ENCODE measurements at places on chromosomes 16 and 17. TPM values are rescaled to one million over a fixed set of nuclear protein-coding genes. Genes with fewer than 3 reads are reported as not detected.

The CETP gene
- 8.4 TPM for total RNA-seq

The CCT6B gene
- 3.6 TPM for total RNA-seq

The MYLK3 gene
- total RNA-seq = 2.3 TPM

The EVI2B gene
- total RNA-seq = 8.1 TPM

The ZDHHC1 gene
- total RNA-seq = 14.9 TPM

The LPO gene
- total RNA-seq = not detected

The OTOP2 gene
- total RNA-seq = not detected

The MYO15B gene
- total RNA-seq = 194 TPM

The KRT20 gene
- 0.31 TPM for total RNA-seq

The RASL10B gene
- total RNA-seq = not detected

DNA sequence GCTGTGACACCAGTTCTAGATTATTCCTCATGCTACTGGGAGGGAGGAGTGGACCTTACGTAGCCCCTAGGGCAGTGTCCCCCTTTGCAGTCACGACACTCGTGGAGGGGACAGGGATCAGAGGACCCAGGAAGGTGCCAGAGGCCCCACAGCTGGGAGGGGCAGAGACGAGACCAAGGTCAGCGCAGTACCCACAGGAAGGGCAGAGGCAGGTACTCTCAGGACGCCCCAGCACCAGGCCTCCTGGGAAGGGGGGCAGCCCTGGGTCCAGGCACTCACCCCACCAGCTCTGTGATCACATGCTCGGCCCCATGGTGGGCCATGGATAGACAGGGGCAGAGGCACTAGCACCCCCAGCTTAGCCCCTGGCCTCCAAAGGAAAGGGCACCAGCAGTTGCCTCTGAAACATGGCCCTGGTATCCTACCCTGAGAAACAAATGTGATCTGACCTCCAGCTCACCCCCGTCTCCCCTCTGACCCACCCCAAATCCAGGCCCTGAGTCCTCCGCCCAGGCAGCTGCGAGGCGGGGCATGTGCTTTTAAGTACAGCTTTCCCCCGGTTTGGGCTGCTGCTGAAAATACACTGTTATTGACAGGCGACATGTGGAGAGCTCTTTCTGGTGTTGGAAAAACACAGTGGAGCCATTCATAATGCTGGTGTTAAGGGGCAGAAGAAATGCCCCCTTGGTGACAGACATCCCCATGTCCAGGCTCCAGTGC is 361.9 kb downstream of the C16orf95 start:
- DNase-seq = no peak

GRCh38 chr16:88591577-88592021 is 21.4 kb downstream of the ZC3H18 start:
- DNase-seq = peak; percentile 32

- DNase-seq = no peak
These were observed 9.4 kb downstream of the OR4D2 start for GRCh38 chr17:58176200-58176599.

DNA sequence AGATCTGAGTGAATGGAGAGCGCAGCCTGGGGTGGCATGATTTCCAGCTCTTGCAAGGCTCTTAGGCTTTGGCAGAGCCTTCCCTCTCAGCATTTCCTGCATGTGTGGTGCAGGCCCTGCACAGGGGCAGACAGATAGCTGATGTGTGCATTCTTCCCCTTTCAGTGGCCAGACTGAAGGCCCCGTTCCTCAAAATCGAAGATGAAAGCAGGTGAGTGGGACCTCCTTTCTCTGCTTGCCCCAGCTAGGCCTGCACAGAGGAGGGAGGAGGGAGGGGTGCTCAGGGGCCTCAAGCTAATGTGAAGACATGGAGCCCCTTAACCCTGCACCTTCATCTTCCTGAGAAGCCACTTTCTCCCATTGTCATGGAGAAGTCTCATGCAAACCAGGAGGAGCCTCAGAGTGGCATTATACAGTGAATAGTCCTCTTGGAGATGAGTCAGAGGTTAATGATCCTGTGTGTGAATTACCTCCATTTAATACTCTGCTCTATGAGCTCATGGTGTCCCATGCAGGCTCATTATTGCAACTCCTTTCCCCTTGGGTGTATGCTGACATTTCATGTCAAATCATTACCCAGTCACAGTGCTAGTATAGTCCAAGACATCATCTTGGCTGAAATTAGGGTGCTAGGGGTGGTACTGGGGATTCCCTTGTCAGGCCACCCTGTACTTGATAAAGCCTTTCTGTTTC is 20.4 kb upstream of the ADAM11 start:
- no peak for DNase-seq

DNA sequence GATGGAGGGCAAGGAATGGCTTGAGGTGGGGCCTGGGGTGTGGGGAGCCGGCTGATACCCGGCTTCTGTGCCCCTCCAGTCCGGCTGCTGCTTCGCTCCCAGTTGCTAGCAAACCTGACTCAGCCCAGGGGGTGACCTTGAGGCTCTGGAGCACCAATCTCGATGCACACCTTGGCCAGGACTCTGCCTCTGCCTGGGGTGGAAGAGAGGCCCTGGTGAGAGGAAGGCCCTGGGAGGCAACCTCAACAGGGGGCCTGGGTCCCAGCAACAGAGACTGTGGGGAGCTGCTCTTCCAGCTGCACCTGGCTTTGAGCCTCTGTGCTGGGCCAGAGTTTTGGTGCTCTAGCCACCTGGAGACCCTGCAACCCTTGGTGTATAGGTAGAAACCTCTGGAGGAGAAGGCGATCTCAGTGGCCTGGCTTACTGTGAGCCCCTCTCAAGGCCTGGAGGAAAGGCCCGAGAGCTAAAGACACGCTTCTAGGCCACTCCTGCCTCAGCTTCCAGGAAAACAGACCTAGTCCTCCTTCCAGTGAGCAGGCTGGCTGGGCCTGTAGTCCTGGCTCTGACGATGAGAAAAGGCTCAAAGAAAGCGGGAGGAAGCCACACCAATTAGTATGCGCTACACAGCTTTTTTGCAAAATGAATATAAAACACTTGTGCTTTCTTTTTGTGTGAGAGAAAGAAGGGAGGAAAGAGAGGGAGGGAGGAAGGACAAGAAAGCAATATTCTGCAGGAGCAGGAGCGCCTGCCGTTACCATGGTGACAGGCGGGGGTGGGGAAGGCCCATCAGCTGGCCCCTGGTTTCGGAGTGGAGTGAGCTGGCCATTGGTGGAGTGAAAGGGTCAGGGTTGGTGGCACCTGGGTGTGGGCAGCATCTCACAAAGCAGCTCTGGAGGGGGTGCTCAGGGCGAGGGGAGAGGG is 51.0 kb downstream of the VAC14 start:
- peak; percentile 52 for DNase-seq

DNA sequence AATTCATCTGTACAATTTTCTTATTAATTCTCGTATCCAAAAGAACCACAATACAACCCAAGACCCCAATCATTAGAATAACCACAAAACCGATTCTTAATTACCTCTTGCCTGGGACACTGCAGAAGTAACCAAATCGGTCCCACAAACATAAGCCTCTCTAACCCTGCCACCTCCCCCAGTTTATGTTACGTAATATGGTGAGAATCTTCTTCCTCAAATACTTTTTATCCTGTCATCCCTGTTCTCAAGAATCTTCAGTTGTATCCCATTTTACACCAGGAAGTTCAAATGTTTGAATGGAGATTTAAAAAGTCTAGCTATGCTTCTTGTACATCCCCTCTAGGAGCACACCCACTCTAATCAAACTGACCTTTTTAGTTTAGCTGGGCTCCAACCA is 269.3 kb upstream of the TBX2 start:
- no peak for DNase-seq

DNA sequence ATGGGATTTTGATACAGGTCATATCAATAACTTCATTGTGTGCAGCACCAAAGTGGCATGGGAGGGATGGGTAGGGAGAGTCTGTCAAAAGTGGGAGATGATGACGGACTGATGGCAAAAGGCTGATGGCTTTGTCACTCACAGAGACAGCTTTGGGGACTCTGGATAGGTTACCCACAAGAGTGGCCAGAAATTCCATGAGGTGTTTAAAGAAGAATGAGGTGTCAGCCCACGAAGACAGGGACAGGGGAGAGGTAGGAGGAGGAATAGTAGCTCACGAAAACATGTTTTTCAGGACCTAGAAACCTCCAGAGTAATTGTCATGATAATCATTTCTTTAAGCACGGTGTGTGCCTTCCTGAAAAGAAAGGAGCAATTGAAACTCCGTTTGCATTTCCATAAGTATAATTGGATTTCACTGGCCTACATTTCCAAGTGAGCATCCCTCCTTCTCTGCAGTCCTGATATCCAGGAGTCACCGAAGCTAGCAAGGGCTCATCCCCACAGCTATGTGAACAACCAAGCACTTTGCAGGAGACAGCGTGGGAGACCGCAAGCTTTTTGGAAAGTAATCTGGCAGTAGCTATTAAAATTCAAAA is 60.0 kb downstream of the HSD17B2 start:
- no peak for DNase-seq
